ENCODE measurements at places on chromosomes 6 and 20.

DNA sequence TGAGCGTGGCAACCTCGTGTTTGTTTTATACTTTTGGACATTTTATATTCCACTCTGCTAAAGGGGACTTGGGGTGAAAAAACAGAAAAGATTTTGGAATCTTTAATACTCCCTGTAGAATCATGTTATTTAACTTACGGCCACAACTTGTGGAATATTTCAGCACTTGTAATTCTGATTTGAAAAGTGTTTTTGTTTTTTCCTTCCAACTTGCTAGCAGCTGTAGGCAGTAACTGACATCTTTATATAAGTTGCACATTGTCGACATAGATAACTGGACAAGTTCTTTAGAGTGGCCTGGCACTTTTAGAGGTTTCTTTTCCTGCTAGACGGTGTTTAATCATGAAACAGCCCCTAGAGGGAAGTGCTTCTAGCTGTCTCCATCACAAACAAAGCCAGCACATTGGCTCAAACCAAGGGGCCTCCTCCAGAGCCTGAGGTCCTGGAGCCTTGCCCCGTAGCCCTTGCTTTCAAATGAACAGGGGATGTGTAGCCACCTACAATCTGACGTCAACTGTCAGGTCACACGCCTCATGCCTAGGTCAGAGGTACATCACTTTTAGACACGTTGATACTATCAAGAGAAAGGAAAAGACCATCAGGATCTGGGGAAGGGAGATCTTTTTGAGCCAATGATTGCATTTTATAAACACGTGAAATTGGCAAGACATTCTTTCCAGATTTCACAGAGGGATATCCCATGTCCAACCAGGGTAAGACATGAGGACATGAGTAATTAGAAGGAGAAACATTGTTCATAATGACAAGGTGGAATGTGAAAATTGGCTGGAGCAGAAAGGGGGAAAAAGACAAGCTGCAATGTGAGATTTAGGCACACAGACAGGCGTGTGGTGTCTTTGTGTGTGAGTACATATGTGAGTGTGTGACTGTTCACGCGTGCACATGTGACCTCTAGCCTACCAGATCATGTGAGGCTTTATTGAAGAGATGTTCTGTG is 92.1 kb downstream of the TXNDC5 start:
- DNase-seq, result no peak

DNA sequence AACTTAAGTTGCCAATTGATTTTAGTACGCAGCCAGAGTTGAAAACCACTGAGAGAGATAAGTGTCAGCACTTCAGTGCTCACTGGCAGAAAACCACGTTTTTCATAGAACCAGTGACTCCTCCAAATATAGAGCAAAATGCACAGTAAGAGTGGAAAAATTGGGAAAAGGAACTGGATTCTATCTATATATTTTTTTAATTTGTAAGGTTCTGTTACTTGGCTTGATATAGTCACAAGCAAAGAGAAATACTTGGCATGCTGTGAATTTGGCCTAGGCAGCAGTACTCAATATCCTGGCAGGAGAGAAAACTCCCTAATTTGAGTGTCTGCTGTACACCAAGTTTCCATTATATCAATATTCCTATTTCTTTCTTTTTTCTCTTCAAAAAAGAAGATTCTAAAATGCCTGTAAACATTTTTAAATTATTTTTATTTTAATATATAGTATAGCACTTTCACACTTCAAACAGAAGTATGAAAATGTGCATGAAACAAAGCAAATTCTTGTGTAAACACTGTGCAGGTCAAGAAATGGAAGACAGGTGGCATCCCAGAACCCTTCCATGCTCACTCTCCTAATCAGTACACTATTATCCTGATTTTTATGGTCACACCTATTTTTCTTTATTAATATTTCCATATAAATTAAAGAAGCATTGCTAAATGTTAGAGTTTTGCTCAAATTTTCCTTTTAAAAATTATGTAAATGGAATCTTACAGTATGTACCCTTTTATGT is 561.8 kb upstream of the RNF217 start:
- no peak for DNase-seq

GRCh38 chr6:132476688-132477087 is 36.2 kb downstream of the STX7 start:
- no peak for DNase-seq

DNA sequence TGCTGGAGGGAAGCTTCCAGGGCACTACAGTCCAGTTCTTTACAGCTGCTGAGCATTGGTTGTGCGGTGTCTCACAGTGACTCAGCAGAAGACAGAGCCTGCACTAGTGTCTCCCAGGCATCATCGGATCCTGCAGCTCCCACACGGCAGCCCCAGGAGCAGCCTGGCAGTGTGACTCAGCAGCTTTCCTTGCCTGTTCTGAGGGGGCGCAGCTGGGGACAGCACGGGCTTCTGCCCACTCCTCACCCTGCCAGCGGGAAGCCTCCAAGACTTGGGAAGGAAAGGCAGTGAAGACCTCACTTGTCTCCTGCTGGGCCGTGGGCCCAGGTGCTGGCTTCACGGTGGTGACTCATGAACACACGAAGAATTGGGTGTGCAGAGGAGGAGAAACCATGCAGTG is 165.4 kb downstream of the SYNDIG1 start:
- DNase-seq, result peak; percentile 89

DNA sequence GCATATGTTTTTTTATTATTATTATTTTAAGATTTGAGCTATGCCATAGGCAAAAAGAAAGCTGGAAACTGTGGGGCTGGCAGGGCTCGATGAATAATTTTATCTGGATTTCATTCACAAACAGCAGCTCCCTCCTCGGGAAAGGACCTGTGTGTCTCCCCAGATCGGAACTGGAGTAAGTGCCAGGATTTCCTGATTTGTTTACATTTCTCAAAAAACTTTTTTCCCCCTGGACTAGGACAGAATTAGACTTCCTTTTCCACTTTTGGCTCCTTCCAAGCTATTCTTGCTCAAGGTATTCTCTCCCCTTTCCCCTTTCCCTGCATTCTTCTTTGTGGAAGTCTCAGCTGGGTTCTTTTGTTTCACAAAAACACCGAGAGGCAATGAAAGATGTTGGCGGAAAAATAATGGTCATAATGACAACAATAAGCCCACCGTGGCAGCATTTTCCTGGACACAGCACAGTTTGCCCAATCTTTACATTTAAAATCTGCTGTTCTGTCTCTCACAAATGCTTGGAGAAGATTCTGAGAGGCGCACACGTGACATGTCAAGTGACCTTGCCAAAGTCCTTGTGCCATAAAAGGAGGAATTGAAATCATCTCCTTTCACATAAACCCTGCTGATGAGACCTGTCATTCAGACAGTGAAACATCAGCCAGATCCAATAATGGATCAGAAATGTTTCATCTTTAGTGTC is 85.8 kb upstream of the PREP start:
- no peak for DNase-seq

GRCh38 chr6:82062219-82062618 is 185.3 kb downstream of the IBTK start:
- DNase-seq, result no peak

- DNase-seq, result no peak
Observed at GRCh38 chr20:52497731-52498130, 306.2 kb upstream of the ZFP64 start.

GRCh38 chr6:170102582-170103481 is 188.0 kb downstream of the DLL1 start:
- no peak for DNase-seq

DNA sequence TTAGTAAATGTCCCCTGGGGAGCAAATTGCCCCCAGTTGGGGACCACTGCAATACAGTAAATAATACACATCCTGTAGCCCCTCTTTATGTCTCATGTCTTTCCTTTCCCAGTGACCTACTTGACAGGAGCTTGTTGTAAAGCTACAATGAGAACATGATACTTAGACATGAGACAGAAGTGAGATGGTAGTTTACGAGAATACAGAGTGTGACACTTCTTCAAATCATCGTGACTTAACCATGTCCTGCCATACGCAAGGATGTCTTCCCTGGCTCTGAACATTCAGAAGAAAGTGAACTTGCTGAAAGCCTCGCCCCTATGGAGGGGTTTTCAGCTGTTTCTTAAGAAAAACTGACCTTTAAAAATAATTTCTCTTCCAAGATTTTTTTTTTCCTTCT is 101.0 kb upstream of the SPACA1 start:
- no peak for DNase-seq

- no peak for DNase-seq
Observed at GRCh38 chr6:29547573-29547972, 12.0 kb downstream of the UBD start.

- no peak for DNase-seq
Observed at GRCh38 chr6:163483107-163483506, 68.6 kb downstream of the QKI start.

DNA sequence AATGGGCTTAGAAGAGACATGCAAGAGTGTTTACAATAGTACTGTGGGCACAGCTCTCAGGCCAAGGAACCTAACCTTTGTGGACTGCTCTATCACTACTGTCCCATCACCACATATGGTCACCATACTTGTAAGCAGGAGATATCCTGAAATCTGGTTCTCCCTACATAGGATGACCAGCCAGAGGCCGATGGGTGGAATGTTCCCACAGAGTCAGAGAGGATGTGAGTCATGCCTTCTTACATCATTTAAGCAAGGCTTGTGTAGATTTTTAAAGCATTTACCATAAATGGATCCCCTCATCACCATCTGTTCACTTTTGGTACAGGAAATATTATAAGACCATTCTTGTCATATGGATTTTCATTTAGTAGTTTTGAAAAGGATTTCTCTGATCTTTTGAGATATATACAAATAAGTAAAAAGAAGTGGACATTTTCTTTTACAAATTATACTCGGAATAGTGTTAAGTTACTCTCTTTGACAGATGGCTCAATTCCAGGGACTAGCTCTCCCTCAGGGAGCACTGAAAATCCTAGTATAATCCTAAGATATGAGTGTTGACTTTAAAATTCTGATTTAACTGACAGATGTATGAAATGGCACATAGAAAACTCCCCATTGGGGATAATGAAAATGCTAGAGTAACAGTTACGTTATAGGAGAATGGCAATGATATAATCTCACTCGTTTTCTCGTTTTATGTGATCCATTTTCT is 6.6 kb downstream of the HTR1B start:
- DNase-seq, result no peak

DNA sequence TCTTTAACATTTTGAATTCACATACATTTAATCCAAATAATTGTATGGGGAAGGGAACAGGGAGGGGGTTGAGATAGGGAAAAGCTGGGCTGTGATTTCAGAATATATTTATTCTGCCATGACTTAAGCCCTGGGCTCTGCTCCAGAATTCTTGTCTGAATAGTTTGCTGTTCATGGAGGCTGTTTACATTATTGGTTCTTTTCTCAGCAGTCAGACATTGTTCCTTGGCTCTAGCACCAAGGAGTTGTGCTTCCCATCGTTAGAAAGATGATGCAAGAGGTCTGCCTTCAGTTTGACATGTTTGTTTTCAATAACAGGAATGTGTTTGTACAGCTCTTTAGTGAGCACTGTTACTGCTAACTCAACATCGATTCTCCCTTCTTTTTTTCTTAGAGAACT is 198.8 kb upstream of the CDYL start:
- DNase-seq, result no peak

DNA sequence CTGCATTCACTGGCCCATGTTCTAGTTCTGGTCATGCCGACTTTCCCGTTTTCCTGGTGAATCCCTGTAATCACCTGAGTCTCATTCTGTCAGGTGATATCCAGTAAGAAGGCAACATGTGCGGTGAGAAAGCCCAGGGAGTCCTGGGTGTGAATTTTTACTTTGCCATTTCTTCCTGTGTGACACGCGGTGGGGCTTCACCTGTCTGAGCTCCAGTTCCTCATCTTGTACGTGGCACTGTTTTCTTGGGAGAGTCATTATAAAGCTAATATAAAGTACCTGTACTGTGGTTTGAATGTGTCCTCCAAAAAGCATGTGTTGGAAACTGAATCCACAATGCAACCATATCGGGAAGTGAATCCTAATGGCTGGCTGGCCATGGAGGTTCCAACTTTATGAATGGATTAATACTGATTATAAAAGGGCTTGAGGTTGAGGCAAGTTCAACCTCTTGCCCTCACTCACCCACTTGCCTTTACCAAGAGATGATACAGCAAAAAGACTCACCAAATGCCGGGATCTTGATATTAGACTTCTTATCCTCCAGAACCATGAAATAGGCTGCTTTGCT is 5.1 kb downstream of the HLA-E start:
- DNase-seq, result no peak

DNA sequence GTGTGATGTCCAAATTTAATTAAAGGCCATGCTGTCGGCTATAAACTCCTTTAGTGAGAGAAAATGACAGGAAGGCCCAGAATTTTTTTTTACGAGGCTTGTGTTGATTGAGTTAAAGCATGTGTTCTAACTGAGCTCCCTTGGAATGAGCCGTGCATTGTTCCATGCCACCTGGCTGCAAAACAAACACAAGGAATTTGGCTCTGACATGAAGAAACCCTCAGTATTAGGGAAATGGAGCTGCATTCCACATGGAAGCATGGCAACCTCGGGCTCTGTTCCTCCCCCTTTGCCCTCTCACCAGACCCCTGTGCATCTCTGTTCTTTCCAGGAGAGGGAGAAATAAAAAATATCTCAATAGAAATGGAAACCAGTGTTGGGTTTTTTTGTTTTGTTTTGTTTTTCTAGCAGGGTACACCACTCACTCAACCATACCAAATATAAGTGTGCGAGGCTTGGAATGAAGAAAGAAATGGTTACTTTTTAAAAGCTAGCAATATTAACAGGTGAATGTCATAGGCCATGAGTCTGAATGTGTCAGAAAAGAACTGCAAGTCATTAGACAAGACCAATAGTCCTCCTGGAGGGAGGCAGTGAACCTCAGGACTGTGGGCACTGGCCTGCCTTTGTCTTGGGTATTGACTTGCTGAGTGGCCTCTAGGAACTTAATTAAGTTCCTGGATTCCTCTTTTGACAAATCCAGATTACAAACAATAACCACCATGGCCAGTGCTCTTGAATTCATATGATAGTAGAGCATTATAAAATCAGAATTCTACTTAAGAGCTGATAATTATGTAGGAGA is 935.1 kb downstream of the KIF16B start:
- peak; percentile 46 for DNase-seq

DNA sequence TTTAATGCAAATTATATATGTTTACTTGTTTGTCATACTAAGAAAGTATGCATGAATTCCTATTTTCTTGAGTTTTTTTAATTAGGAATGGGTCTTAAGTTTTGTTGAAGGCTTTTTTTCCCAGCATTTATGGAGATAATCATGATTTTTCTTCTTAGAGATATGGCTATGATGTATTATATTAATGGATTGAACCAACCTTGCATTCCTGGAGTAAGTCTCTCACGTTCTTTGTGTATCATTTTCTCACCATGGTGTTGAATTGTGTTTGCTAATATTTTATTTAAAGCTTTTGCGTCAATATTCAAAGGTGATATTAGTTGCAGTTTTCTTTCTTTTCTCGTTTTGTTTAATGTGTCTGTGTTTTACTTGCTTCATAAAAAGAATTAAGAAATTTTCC is 48.4 kb upstream of the SLC35D3 start:
- no peak for DNase-seq

- DNase-seq, result no peak
Observed at GRCh38 chr20:44805335-44805978, 4.9 kb downstream of the RIMS4 start.

DNA sequence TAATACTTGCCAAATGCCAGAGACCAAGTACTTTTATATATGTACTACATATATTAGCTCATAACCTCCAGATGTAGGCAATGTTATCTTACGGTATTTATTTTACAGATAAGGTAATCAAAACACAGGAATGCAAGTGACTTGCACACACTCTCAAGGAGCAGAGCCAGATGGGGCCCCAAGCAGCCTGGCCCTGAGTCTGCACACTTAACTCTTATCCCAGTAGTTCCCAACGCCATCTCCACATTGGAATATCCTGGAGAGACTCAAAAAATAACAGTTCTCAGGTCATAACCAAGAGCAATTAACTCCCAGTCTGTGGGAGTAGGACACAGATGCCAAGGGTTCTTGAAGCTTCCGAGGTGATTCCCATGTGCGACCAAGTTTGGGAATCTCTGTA is 398.7 kb downstream of the PHF3 start:
- DNase-seq, result no peak
